ENCODE measurements at places on chromosomes 16 and 17. TPM values are rescaled to one million over a fixed set of nuclear protein-coding genes. Genes with fewer than 3 reads are reported as not detected.

DNA sequence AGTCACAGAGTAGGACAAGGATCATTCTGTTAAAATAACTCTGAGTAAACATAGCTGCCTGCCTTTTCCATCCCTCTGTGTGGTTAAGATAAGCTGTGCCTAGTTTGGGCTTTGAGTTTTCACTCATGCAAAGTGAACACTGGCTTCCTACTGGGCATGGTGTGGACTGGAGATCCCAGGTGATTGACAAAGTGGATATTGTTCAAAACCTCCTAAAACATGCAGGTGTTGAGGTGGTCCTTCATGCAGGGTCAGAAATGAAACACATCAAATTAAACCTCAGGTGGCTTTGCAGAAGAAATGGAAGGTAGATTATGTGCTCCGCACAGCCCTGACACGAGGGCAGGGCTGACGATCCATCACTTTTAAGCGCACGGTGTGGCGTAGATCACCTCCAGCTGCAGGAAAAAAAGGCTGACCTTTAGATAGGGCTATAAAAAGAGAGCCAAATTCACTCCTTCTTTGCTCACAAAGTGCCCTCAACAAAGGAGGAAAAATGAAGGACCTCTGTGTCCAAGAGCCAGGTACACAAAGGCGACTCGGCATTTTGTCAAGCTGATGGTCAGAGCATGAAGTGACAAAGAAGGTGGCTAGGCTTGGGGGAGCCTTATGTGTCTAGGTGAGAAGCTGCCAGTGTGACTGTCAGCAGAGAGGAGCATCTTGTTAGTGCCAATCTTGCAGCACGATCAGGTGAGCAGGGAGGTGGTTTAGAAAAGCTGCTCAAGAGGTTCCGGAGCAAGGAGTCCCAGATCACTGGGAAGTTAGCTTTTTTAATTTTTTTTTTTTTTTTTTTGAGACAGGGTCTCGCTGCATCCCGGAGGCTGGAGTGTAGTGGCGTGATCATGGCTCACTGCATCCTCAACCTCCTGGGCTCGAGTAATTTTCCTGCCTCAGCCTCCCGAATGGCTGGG is 19.9 kb upstream of the ITPRIPL2 start:
- no peak for DNase-seq
- H3K27me3 ChIP-seq = peaks cover 8% of the 10 kb centered on the region
- H3K4me3 ChIP-seq = no peak overlapping the region
- no peaks in the 10 kb centered on the region for H3K36me3 ChIP-seq
- no peak overlapping the region for H3K27ac ChIP-seq
- H3K4me1 ChIP-seq = peaks cover 5% of the 10 kb centered on the region

DNA sequence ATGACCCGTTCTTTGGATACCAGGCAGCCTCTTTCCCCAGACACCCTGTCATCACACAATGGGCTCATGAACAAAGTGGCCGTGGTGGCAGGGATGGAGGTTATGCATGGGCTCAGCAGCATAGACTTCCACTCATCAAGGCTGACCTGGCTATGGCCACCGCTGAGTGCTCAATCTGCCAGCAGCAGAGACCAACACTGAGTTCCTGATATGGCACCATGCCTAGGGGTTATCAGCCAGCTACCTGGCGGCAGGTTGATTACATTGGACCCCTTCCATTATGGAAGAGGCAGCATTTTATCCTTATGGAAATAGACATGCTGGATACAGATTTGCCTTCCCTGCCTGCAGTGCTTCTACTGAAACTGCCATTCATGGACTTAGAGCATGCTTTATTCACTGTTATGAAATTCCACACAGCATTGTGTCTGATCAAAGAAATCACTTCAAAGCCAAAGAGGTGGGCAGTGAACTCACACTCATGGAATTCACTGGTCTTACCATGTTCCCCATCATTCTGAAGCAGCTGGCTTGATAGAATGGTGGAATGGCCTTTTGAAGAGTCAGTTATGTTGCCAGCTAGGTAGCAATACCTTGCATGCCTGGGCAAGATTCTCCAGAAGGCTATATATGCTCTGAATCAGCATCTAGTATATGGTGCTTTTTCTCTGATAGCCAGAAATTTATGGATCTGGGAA is 160.6 kb downstream of the PRKCB start:
- no peak overlapping the region for H3K4me3 ChIP-seq
- peaks cover 18% of the 10 kb centered on the region for H3K4me1 ChIP-seq
- H3K27ac ChIP-seq = no peak overlapping the region
- H3K27me3 ChIP-seq = no peaks in the 10 kb centered on the region

DNA sequence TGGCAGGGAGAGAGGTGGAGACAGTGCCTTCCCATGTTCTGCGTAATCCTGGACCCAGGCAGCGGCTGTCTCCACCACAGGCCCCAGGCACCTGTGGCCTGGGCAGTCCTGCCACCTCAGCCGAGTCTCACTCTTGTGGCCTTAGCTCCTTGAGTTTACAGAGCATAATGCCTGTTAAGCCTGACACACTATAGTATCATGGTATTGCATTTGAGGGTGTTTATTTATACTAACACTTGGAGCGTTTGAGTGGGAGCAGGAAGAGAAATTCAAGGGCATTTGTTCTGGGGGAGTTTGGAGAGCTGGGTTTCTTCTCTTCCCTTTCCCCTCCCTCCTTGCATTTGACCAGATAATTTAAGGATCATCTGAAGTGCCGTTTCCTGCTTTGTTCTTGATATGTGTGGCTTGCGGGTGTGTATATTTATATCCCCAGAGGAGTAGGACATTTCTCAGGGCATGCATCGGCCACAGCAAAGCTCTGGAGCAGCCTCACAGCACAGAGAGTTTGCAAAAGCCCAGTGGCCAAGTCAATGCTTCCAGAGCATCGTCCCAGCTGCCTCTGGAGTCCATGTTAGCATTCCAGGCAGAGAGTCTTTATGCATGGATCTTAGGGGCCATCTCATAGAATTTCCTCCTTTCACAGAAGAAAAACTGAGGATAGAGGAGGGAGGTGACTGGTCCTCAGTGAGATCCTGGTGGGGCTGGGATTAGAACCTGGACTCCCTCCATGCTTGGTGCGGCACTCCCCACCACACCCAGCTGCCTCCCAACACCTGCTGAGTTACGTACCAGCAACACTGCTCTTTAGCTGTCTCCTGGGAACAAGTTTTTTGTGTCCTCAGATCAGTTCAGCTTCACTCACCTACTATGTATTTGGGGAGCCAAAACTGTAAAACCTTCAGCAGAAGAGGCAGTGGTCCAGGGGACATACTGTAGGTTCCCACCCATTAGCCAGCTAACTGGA is 222.8 kb downstream of the CCDC182 start:
- H3K36me3 ChIP-seq = no peaks in the 10 kb centered on the region
- no peak overlapping the region for H3K4me3 ChIP-seq
- no peaks in the 10 kb centered on the region for H3K27me3 ChIP-seq
- DNase-seq = no peak
- no peak overlapping the region for H3K27ac ChIP-seq
- peaks cover 20% of the 10 kb centered on the region for H3K4me1 ChIP-seq

- H3K4me1 ChIP-seq = peaks cover 1% of the 10 kb centered on the region
- H3K36me3 ChIP-seq = no peaks in the 10 kb centered on the region
- DNase-seq = no peak
- H3K4me3 ChIP-seq = no peak overlapping the region
- no peaks in the 10 kb centered on the region for H3K27me3 ChIP-seq
- no peak overlapping the region for H3K27ac ChIP-seq
These were observed 291.7 kb downstream of the CEP112 start for GRCh38 chr17:65900216-65900615.

DNA sequence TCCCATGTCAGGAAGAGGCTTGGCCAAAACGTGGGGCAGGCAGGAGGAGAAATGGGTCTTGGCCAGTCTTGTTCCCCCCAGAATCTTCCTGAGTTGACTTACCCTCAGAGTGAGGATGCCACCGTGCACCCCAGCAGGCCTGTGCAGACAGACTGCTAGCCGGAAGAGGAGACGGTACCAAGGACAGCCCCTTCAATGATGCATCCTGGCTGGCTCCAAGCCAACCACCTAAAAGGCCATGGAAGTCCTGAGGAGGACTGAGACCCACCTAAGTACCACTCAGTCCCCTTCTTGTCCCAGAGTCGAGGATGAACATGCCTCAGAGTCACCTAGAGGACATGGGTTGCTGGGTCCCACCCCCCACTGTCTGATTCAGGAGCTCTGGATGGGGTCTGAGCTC is 46.7 kb upstream of the RCVRN start:
- H3K27me3 ChIP-seq = no peaks in the 10 kb centered on the region
- no peak overlapping the region for H3K27ac ChIP-seq
- H3K36me3 ChIP-seq = no peaks in the 10 kb centered on the region
- H3K4me3 ChIP-seq = no peak overlapping the region
- no peak for DNase-seq

DNA sequence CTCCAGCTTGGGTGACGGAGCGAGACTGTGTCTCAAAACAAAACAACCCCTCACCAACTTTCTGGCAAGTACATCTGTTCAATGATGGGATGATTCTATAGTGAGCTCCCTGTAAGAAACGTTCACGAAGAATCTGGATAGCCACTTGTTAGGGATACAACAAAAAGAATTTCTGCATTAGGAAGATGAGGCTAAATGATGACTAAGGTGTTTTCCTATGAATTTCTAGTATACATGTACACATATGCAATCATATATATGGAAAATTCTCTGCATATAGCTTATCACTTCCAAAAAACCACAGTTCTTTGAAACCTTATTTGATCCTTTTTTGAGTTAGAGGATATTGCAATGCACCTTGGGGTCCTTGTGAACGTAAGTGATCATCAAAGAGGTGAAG is 64.4 kb upstream of the CLEC18A start:
- peaks cover 15% of the 10 kb centered on the region for H3K36me3 ChIP-seq
- H3K27ac ChIP-seq = no peak overlapping the region
- DNase-seq = no peak
- peaks cover 6% of the 10 kb centered on the region for H3K4me1 ChIP-seq

- no peaks in the 10 kb centered on the region for H3K27me3 ChIP-seq
- no peaks in the 10 kb centered on the region for H3K4me1 ChIP-seq
- no peaks in the 10 kb centered on the region for H3K36me3 ChIP-seq
- no peak overlapping the region for H3K27ac ChIP-seq
These were observed 602.9 kb upstream of the KIF2B start for GRCh38 chr17:53219821-53220220.

The EPOP gene
- total RNA-seq = 33.7 TPM

The SKAP1 gene
- 54.2 TPM for total RNA-seq

- no peak overlapping the region for H3K4me3 ChIP-seq
- H3K4me1 ChIP-seq = peaks cover 14% of the 10 kb centered on the region
- no peaks in the 10 kb centered on the region for H3K36me3 ChIP-seq
- H3K27ac ChIP-seq = no peak overlapping the region
- no peak for DNase-seq
These were observed 188.5 kb downstream of the XYLT1 start for GRCh38 chr16:17282247-17282646.

GRCh38 chr16:78571898-78572358 is 472.5 kb downstream of the WWOX start:
- no peak overlapping the region for H3K27ac ChIP-seq
- no peaks in the 10 kb centered on the region for H3K27me3 ChIP-seq
- no peak for DNase-seq
- H3K36me3 ChIP-seq = peaks cover 10% of the 10 kb centered on the region
- no peak overlapping the region for H3K4me3 ChIP-seq

The CIITA gene
- total RNA-seq = 1.5 TPM

DNA sequence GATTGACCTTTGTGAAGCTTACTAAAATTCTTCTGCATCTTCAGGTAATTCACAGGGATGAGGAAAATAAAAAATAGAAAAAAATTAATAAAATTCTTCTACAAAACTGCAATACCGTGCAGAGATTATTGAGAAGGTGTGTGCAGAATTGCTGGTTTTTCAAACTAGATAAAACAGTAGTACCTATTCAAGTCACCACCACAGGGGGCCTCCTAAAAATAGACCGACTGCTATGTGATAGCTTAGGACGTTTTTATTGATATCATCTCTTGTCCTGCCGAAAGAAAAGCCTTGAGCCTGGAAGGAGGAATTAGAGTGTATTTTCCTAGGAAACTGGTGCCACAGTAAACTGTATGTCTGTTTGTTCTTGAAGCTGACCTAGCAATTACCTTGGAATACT is 325.9 kb downstream of the ZFHX3 start:
- DNase-seq = no peak
- H3K4me1 ChIP-seq = no peaks in the 10 kb centered on the region
- H3K36me3 ChIP-seq = peaks cover under 1% of the 10 kb centered on the region
- no peak overlapping the region for H3K4me3 ChIP-seq
- no peaks in the 10 kb centered on the region for H3K27me3 ChIP-seq

DNA sequence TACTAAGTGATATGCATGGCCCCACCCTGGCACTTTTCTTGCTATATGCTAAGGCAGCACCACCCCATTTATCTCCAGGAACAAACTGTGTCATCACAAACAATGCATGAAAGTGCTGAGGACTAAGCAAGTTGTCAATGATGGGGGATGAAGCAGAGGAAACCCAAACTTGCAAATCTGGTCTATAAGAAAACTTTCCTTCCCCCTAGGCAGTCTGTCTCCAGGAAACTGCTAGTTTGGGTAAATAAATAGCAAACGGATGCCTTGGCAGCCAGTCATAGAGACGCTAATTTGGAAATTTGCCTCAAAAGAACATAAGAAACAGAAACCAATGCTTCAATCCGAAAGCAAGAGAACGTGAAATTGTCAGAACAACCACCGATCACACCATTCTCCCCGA is 5.6 kb upstream of the HSBP1 start:
- no peaks in the 10 kb centered on the region for H3K36me3 ChIP-seq
- peaks cover 28% of the 10 kb centered on the region for H3K27me3 ChIP-seq
- peaks cover 2% of the 10 kb centered on the region for H3K4me1 ChIP-seq
- H3K27ac ChIP-seq = no peak overlapping the region

DNA sequence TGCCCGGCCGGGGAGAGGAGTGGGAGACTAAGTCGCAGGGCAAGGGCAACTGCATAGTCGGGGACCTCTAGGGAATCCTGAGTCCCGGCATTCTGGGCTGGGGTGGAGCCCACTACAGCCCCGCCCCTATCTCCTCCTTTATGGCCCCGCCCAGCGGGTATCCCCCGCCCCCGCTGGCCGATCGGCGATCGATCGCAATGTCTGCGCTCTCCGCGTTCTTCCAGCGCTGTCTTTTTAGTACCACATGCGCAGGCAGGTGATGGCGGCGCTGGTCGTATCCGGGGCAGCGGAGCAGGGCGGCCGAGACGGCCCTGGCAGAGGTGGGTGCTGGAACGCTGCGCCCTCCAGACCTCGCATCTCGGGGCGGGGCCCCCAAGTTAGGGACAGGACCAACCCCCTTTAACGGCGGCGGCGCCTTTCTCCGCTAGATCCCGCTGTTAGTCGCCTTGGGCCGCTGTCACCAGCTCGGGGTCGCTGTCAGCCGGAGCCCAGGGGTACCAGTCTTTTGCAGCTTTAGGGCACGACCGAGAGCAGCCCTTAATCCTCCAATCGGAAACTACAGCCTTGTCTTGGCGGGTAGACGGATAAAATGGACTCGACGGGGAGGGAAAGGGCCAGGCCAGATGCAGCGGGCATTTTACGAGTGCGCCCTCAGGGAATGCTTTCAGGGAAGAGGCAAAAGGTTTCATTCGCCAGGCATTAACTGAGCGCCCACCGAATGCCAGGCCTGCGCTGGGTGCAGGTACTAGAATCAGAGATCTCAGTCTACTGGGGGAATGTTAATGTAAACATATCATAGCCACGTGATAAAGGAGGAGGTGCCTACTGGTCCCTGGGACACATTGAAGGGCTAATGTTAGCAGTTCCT is at the start of gene DPH1:
Gene DPH1 (plus strand): TSS at position 243 of the 868 bp plus-strand sequence. CDS start 17 bp downstream, at position 260.
- H3K27me3 ChIP-seq = peaks cover 27% of the 10 kb centered on the region
- H3K4me3 ChIP-seq = peak within 1 kb of the TSS; percentile 96
- DNase-seq = peak; percentile 87
- H3K36me3 ChIP-seq = no peaks in the 10 kb centered on the region
- H3K4me1 ChIP-seq = peaks cover 23% of the 10 kb centered on the region

GRCh38 chr17:9974448-9975381 is 69.6 kb upstream of the RCVRN start:
- H3K4me3 ChIP-seq = no peak overlapping the region
- H3K27ac ChIP-seq = no peak overlapping the region
- no peak for DNase-seq

GRCh38 chr17:49549311-49549605 is 26.4 kb upstream of the NXPH3 start:
- H3K27me3 ChIP-seq = no peaks in the 10 kb centered on the region
- no peaks in the 10 kb centered on the region for H3K36me3 ChIP-seq
- no peak for DNase-seq
- no peaks in the 10 kb centered on the region for H3K4me1 ChIP-seq

The ABCC3 gene
- not detected for total RNA-seq

The SECTM1 gene
- 0.74 TPM for total RNA-seq
